ENCODE measurements at places on chromosomes 6 and 20.

GRCh38 chr6:140663772-140664171, 1289.3 kb upstream of the CITED2 start:
- no peak for DNase-seq

GRCh38 chr20:23279836-23280235, 70.8 kb upstream of the NXT1 start:
- DNase-seq, result no peak

GRCh38 chr6:10341605-10342004, 73.3 kb downstream of the TFAP2A start:
- no peak for DNase-seq

DNA sequence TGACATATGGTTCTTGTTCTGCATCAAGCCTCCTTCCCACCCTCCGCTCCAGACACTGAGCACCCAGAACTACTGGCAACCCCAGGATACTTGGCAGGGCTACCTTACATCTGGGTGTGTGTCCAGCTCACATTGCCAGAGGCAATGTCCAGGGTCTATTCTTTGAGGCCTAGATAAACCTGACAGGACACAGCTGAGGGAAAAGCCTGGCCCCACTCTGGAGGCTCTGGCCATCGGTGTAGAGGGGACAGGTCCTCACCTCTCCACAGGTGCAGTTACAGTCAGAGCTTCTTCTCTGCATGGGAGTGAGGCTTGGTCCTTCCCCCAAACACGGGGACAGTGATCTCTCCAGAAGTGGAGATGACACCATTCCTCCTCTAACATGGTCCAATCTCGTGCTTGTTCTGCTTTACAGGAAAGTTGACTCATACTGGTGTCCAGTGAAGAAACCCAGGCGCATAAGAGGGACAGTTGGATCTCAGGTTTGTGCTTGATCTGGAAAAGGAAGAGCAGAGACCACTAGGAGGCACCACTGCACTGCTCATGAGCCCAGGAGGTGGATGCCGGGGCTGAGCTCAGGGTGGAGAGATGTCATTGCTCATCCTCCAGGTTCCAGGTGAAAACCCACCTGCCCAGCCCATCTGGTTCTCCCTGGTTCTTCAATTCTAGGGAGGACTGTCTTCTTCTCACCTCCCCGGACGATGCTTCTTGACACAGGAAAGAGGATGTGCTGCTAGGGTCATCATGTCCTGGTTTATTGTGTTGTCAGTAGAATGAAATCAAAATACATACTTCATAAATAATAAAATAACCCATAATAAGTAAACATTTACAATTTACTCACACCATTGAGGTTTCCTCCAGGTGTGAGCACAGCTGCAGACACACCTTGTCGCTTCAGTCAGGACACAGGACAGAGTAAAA, 14.7 kb downstream of the HLA-F start:
- DNase-seq, result peak; percentile 60

- no peak for DNase-seq
These were observed 469 bp downstream of the STX16 start for GRCh38 chr20:58651559-58651945.

GRCh38 chr6:160378882-160379281, 30.7 kb downstream of the SLC22A3 start:
- no peak for DNase-seq

DNA sequence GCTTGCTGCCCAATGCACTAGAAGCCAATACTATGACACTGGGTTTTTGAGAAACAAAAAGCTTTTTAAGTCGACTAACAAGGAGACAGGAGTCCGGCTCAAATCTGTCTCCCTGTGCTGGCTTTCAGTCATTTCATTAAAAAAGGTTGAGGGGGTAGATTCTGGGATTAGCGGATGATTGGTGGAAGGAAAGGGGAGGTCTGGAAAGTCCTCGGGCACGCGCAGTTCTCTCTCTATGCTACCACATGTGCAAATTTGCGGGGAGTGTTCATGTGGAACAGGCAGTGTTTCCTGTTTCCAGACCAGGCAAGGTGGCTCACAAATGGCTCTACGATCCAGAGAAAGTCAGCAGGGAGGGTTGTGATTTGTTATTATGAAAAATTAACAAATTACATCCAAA, 89.1 kb upstream of the TOX2 start:
- DNase-seq, result no peak

- DNase-seq, result no peak
These were observed 11.6 kb upstream of the CALHM6 start for GRCh38 chr6:116449565-116449964.

- DNase-seq, result no peak
These were observed 7.5 kb upstream of the GLP1R start for GRCh38 chr6:39041072-39041471.

GRCh38 chr6:33053230-33053629, 20.2 kb downstream of the HLA-DPA1 start:
- DNase-seq, result no peak

DNA sequence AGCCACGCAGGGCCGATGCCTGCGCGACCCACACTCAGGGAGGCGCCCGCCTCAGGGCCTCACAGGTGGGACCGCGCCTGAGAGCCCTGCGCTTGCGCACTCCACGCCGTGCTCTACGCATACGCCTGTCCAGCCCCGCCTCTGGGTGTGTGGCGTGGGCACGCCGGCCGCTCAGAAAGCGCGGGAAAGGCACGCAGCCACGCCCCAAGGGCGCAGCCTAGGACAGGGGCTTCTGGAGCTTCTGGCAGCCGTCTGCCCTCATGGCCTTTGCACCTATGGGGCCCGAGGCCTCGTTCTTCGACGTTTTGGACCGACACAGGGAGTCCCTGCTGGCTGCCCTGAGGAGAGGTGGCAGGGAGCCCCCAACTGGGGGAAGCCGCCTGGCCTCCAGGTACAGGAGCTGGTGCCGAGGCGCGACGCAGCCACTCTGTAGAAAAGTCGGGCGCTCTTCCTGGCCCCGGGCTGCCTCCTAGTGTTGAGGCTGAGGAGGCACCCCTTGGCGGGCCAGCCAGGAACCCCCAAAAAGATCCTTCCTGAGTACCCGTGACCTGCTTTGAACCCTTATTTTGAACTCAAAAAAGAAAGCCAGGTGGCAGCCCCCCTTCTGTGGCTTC, at the start of gene SPO11:
SPO11 (plus strand) TSS at position 196 of the 614 bp plus-strand sequence; CDS start at position 261, 65 bp downstream.
- peak; percentile 23 for DNase-seq

GRCh38 chr20:37627767-37628130, 66.1 kb upstream of the CTNNBL1 start:
- no peak for DNase-seq

DNA sequence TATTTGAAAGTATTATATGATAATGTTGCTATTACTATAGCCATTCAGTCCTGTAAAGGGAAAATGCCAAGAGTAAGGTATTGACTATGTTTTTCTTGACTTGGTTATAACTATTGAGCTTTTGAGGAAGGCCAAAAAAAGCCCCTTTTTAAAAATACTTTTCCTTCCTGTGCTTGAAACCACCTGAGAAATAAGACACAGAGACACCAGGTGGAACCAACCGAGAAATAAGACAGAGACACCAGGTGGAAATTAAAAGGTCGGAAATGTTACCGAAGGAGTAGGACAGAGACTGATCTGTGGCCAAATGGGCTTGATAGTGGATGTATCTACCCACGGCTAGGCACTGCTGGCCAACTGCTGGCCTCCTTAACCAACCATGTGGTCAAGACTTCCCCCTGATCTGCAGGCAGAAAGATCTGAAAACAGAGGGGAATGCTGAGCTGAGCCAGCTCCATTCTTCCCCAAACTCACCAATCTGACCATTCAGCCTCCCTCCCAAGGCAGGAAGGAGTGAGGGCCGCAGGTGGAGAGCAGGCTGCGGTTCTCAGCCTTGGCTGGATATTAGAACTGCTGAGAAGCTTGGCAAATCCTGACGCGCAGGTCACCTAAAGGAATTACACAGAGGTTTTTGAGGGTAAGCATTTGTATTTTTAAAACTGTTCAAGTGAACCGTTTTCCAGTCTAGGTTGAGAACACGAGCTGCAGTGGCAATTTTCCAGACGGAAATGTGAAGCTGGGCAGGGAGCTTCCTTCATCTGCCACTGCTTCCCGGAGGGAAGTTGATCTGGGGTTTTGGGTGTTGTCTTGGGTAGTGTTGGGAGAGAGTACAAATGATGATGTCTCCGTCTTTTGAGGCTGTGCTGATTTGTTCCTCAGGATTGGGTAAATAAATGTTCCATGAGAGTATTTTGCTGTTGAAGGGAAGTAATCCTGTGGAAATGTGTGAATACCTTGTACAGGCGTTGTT, 121.7 kb upstream of the EXOC2 start:
- DNase-seq, result no peak

DNA sequence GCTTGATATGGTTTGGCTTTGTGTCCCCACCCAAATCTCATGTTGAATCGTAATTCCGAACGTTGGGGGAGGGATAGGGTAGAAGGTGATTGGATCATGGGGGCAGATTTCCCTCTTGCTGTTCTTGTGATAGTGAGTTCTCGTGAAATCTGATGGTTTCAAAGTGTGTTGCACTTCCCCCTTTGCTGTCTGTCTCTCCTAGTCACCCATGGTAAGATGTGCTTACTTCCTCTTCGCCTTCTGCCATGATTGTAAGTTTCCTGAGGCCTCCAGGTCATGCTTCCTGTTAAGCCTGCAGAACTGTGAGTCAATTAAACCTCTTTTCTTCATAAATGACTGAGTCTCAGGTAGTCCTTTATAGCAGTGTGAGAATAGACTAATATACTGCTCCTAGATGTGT, 19.9 kb downstream of the PFDN4 start:
- DNase-seq, result peak; percentile 31

DNA sequence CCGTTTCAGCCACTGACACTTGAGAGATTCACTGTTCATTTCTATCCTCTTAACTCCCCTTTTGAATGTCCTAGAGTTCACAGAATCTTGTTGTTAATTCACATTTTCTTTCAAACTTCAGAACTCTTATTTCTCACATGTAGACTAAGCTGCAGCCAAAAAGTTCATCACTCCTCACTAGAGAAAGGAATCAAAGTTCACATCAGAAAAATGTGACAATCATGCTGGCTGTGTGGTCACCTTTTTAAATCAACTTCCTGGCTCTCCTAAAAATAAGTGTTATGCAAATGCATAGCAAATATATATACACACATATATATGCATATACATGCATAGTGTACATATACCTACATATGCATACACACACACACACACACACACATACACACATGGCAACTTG, 123.0 kb downstream of the CBLN4 start:
- DNase-seq, result no peak

- peak; percentile 49 for DNase-seq
These were observed 39.2 kb upstream of the TPD52L1 start for GRCh38 chr6:125114248-125114858.

- no peak for DNase-seq
These were observed 55.5 kb downstream of the EDN1 start for GRCh38 chr6:12345694-12346058.

Data from NB4 (cell line).